NCI-H748 treated with DMSO at 0.1 percent for 48 hours (cell line): ENCODE measurements at places on chromosomes 5 and 9.

- no peak for DNase-seq
Measured at GRCh38 chr5:18799482-18800128, 1165.3 kb downstream of the TAF11L14 start.

GRCh38 chr9:93480728-93481324, 27.4 kb upstream of the FAM120AOS start:
- DNase-seq, result no peak

- no peak for DNase-seq
Measured at GRCh38 chr5:139278540-139279274, 14.8 kb upstream of the MATR3 start.

DNA sequence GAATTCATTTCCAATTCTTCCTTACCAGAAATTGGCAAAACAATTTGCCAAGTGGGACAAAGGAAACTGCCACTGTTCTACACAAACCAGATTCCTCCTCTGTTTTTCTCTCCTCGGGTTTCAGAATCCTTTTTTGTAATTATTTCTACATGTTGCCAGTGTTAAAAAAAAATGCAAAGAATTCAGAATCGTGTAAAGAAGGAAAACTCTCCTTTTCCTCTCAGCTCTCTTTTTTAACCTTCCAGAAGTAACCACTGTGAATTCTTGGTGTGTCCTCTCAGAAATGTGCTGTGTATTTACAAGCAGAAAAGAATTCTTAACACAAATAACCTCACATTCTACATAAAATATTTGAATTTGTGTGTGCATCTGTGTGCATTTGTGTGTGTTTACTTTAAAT, 224.6 kb downstream of the DRD1 start:
- DNase-seq, result no peak

DNA sequence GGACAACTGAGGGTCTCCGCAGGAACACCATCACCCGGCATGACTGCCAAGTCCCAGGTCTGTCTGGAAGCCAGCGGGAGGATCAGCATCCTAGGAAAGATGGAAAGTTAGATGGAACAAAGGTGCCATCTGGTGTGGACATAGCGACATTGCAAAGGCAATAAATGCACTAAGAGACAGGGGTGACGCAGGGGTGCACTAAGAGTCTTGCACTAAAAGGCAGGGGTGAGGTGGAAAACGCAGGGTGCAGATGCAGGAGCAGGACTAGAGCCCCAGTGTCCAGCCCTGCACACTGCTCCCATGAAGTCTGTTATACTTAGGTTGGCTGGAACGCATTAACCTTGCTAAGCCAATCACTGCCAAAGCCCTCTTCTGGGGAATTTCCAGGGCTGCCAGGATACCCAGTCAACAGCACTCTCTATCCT, 15.5 kb downstream of the ATOX1 start:
- no peak for DNase-seq

DNA sequence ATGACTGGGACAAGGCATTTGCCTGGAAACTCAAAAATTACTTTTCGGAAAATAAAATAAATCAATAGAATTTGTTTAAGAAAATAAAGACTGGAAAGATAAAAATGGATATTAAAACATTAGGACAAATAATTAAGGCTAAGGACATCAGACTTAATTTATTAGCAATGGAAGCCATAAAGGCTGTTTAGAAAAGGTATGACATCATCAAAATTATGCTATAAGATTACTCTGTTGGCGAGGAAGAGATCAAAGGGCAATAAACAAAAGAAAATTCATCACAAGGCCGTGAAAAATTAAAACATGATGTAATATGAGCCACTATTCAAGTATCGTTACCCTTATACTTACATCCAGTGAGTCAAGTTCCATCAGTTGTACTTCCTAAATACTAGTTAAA, 2.7 kb upstream of the CDH12 start:
- DNase-seq, result no peak

GRCh38 chr5:177496727-177497291, 595 bp downstream of the PDLIM7 start:
- DNase-seq, result no peak

- no peak for DNase-seq
Measured at GRCh38 chr9:79928661-79929223, 357.0 kb downstream of the TLE4 start.

DNA sequence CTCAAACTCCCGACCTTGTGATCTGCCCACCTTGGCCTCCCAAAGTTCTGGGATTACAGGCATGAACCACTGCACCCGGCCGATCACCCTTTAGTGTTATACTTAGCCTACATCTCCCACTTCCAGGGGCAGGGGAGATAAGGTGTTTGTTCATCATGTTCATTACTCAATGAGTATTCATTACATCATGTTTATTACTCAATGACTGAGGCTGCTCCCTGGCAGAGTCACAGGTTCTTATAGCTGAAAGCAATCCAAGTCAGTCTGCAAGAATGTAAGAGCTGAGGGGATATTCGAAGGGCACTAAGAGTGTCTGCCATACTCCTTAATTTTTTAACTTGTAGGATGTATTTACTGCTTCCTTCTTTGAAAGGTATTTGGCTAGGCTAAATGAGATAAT, 214.2 kb downstream of the SPATA31D1 start:
- no peak for DNase-seq

GRCh38 chr5:75381456-75381855, 44.4 kb downstream of the HMGCR start:
- DNase-seq, result no peak

DNA sequence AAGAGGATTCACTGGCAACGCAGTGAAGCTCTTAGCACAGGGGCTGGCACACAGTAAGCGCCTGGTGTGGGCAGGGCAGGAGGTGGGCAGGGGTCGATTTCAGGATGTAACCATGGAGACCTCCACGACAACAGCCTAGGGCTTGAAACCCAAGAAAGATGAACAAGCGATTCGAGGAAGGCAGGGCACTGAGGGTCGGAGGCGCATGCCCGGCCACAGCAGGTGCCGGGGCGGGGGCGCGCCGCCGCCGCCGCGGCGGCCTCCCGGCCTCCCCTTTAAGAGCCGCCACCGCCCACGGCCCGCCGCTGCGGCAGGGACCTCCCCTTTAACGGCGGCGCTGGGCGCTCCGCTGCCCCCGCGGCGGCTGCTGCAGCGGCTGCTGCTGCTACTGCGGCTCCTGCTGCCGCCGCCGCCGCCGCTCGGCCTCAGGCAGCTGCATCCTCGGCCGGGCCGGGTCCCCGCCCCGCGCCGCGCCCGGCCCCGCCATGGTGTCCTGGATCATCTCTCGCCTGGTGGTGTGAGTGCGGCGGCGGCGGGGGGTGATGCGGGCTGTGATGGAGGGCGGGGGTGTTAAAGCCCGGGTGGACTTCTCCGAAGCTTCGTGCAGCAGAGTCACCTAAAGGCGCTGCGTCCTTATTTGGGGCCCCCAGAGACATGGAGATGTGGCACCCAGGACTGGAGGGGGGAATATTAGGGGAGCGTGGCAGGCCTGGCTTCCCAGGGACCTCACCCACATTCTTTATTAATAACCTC, at the start of gene REEP2:
Gene REEP2, plus strand, starts transcription at position 334 of the 753 bp plus-strand sequence. Its CDS starts 152 bp downstream, at position 486.
- DNase-seq, result peak; percentile 76

DNA sequence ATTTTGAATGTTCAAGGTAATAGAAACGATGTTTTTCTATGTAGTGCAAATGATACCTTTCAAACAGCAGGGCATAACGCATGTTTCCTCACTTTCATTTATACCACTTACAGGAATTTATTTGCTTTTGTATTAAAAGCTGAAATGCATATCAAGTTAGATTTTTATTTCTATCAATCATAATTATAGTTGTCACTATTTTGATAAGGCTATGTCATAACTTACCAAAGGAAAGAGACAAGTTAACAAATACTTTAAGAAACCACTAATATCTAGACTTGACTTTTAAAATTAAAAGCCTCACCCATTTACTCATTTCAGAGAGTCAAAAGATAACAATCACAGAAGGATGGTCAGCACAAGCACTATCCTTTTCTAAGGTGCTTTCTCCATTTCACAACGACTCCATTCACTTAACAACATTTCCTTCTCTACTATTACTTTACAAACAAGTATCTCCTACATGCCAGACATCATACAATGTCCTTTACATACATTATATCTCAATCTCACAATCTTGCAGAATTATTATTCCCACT, 12.6 kb downstream of the ERP44 start:
- no peak for DNase-seq

DNA sequence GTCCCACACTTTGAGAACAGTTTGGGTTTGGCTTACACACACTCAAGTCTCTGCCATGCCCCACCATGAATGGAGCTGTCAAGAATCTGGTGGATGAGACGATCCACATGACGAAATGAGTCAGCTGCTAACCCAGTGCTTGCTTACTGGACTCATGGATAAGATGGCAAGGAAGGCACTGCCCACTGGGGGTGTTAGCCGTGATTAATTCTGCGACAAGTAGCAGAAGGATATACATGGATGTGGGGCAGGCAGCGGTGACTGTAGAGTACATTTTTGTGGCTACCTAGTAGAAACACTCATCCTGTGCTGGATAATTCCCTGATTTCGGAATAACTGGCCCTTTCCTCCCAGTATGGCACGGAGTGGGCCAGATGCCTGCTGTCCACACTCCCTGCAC, 77.5 kb downstream of the SPATA31C2 start:
- DNase-seq, result no peak

DNA sequence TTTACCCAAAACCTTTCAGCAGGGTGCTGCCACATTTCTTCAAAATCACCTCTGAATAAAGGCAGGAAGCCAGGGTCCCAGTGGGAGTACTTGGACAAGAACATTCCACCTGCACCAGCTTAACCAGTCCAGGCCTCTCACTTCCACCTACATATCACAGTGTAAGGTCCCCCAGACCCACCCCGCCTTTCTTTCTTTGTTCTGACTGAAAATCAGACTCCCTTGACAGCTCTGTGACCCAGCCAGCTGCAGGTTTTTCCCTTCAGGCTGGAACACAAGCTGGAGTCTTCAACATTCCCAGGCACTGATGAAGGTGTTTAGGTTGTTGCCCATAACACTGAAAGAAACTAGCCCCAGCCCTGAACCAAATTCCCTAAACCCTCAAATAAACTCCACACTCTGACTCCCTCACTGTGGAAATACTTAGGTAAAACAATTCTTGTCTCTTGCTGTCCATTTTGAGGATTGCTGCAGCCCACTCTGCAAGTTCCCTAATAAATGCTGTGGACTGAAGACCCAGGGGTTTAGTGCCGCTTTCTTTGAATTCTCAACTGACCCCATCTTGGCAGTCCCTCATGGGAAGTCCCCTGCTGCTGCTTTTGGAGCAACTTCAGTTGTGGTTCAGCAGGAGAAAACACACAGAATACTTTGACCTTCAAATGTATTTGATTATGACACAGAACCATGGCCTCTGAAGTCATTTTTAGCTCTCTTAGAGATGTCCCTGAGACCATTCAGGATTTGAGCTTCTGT, 24.8 kb downstream of the P4HA2 start:
- no peak for DNase-seq

GRCh38 chr5:1652873-1653697, 129.3 kb upstream of the LPCAT1 start:
- DNase-seq, result no peak

DNA sequence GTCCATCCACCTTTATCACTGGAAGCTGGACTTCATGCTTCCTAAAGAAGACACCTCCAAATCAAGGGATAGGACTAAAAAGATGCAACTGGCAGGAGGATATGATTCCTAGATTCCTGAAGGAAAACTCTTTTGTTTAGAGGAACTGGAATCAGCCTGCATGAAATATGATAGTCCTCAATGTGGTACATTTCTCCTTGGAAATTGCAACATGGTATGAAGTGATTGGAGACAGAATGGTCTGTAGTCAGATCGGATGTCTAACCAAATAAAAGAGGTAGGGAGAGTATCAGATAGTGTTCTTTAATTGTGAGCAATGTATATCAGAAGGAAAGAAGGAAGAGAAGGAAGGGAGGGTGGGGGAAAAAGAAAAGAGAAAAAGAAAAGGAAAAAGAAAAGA, 116.1 kb upstream of the FSTL4 start:
- no peak for DNase-seq

DNA sequence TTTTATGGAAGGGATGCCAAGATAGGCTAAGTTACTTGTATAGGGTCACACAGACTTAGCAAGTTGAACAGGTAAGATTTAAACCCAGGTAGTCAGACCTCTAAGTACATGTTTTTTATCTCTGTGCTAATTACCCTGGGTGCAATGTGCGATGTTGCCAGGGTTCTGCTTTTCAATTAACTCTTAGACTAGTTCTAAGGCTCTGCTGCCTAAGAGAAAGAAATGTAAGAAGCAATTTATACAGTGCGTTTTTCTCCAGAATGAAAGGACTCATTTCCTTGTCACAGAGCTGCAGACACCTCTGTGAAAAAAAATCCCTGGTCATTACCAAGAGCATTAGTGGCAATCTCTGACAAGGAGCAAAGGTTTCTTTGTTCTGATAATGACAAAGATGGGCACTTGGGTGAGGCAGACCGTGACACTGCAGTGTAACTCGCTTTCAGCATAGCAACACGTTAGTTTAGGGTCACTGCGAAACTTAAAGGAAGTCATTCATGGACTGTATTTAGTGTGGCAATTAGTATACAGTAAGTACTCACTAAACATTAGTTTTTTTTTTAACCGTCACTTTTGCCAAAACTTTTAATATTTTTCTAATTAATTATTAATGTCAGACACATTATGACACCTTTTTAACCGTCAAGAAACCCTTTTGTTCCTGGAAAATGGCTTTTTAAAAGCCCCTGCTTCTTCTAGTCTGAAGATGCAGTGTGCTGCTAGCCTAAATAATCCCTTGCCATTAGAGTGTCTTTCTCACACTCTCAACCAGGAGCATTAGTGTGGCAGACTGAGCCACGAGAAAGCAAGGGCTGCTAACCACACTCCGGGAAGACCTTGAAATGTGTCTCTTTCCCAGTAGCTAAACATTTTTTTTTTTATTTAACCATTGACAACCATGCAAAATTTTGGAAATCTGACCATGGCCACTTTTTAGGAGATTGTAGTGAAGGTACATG, 520.0 kb upstream of the C9orf72 start:
- peak; percentile 20 for DNase-seq

- no peak for DNase-seq
Measured at GRCh38 chr5:73278693-73279092, 105.7 kb downstream of the TMEM174 start.

- DNase-seq, result no peak
Measured at GRCh38 chr9:132973713-132974112, 4.8 kb upstream of the GFI1B start.

GRCh38 chr9:22582221-22582620, 135.6 kb downstream of the DMRTA1 start:
- DNase-seq, result no peak

- DNase-seq, result no peak
Measured at GRCh38 chr5:135493406-135494180, 41.4 kb upstream of the TIFAB start.

- no peak for DNase-seq
Measured at GRCh38 chr9:136840877-136841645, 1.2 kb upstream of the AJM1 start.
